ENCODE measurements at places on chromosomes 6 and 20.

DNA sequence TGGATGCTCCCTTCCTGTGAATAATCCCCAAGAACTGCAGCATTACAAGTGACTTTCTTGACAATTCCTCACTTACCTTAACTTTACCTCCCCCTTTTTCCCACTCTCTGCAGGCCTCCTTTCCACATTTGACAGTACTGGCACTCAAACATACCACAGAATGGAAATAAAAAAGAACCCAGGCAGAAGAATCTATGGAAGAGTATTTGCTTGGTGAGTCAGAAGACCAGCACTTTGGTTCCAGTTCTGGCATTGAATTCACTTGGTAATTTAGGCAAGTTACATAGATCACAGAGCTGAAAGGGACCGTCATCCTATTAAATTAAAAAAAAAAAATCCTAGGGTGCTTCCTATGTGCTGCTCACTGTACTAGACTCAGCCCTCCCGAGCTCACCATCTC lies 55.0 kb downstream of the BTBD9 start:
- DNase-seq = no peak

DNA sequence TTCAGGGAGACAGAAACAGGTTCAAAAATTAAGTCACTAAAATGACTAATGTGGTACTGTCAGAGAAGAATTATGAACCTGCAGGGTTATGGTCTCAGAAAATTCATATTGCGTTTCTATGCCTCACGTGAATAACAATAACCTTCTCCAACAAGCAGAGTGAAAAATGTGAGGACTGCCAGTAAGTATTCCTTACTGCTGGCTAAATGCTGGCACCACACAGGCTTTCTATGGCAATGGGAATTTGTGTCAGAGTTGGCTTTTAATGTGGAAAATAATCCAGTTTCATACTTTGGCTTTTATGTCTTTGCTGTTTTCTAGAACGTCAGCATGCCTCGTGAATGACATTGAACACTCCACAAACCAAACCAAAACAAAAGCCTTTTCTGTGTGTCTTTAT lies 656.0 kb downstream of the KIF16B start:
- DNase-seq = no peak

GRCh38 chr20:25291432-25292133 lies 43.7 kb downstream of the PYGB start:
- no peak for DNase-seq

GRCh38 chr6:166926748-166927147 lies 29.6 kb downstream of the RNASET2 start:
- no peak for DNase-seq

- DNase-seq = no peak
Observed at GRCh38 chr20:46001498-46001897, 7.2 kb upstream of the MMP9 start.

GRCh38 chr6:151060096-151060765 lies 179.5 kb upstream of the AKAP12 start:
- DNase-seq = no peak
